Astrocyte of the cerebellum (primary cell): ENCODE measurements at places on chromosomes 5 and 9.

DNA sequence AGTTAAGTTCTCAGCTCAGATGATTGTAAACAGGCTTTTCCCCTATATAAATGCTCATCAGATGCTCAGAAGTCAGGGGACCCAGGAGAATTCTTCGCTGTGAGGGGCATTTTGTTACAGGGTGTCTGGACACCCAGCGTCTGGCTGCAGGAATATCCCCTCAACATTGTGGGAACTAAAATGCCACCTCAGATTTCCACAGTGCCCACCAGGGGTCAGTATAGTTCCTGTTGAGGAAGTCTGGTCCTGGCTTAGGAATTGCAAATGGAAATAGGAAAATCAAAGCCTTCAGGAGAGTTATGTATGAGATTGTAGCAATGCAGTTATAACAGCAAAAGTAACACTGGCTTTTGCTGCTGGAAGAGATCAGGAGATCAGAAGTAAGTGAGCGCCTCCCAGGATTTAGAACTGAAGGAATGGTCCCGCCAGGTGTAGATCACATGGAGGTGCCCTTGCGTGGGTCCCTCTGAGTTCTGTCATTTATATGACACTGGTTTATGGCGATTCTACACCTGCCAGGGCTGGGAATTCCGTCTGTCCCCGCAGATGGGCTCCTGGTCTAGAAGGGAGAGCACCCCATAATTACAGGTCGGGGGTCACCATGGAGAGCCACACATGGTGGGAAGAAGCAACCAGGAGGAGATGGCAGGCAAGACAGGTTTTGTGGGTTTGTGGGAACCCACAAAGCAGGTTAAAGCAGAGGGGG, 47.1 kb upstream of the CTSL start:
- peak; percentile 69 for DNase-seq

GRCh38 chr9:71446106-71446472, 322.2 kb downstream of the CEMIP2 start:
- DNase-seq, result no peak

GRCh38 chr5:89721931-89722330, 687.6 kb downstream of the CETN3 start:
- no peak for DNase-seq

DNA sequence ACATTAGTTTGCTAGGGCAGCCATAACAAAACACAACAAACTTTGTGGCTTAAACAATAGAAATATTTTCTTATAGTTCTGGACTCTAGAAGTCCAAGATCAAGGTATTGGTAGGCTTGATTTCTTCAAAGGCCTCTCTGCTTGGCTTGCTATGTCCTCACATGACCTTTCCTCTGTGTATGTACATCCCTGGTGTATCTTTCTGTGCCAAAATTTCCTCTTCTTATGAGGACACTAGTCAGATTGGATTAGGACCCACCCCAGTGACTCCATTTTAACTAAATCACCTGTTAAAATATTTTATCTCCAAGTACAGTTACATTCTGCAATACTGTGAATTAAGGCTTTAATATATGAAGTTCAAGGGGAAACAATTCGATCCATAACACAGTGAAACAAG, 168.9 kb upstream of the CCNH start:
- DNase-seq, result no peak

GRCh38 chr9:27489087-27489876, 34.8 kb upstream of the IFNK start:
- DNase-seq, result no peak

DNA sequence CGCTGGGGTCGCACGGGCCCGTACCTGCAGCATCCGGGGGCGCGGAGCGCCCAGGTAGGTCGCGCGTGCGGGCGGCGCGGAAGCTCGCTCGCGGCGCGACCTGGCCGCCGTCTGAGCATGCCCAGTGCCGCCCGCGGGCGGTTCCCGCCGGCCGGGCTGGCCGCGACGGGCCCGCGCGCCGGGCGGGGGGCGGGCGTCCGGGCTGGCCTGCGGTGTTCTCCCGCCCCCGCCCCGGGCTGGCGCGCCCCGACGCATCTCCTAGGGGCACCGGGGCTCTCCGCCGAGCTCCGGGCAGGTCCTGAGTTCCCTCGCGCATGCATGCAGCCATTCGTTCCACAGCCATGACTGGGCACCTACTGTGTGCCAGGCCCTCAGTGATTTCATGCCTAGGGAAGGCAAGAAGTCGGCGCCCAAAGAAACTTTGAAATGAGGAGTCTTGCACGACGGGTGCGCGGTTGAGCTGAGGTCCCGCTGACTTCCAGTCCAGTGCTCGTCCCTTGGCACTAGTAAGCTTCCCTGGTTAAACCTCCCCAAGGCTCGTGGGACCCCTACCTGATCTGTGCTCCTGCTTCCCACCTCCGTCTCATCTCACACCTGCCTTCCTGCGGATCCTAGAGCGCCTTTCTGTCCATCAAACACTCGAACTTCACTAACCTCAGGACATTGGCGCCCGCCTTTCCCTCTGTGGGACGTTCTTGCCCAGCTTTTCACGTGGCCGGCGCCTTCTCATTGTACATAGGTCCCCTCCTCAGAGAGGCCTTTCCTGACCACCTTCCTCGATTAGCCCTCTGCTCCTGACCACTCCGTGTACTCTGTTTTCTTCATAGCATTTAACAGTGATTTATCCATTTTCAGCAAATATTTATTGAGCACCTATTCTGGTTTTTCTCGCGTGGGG, at the start of gene PTPN3:
Gene PTPN3 (minus strand): TSS at position 113 of the 898 bp plus-strand sequence. CDS start 34,873 bp downstream, outside the sequence.
- no peak for DNase-seq

DNA sequence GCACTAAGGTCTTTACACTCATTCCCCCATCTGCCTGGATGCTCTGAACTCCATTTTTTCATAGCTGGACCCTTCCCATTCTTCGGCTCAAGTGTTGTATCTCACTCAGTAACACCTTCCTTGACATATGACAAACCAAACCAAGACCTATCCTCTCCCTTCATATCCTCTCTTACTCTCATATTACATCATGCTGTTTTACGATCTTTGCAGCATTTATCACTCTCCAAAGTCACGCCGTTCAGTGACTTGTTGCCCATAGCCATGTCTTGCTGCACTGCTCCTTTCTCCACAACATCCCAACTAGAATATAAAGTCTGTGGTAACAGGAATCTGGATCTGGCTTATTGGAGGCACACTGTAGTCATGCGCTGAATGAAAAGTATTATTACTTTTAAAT, 923.6 kb upstream of the DMAC1 start:
- DNase-seq, result no peak

- DNase-seq, result no peak
These were observed 25.1 kb downstream of the RAPGEF1 start for GRCh38 chr9:131714821-131715220.

GRCh38 chr5:164373876-164374275, 868.5 kb downstream of the MAT2B start:
- no peak for DNase-seq

- DNase-seq, result no peak
These were observed 396.9 kb downstream of the PDE4D start for GRCh38 chr5:59496524-59497134.

DNA sequence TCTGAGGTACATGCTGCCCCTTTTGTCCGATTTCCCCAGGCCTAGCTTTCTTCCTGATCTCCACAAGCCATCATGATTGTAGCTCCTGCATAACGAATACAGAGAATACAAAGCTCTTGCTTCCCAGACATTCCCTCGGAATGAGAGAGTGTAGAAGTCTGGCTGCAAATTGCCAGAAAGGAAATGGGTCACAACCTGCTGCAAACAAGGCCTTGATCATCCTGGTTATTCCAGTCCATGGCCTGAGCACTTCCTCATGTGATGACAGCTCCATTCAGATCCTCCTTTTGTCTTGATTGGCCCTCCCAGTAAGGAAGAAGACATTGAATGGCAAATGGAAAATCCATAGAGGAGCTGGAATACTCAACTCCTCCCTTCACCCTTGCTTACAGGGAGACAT, 136.0 kb upstream of the ADRA1B start:
- DNase-seq, result no peak

DNA sequence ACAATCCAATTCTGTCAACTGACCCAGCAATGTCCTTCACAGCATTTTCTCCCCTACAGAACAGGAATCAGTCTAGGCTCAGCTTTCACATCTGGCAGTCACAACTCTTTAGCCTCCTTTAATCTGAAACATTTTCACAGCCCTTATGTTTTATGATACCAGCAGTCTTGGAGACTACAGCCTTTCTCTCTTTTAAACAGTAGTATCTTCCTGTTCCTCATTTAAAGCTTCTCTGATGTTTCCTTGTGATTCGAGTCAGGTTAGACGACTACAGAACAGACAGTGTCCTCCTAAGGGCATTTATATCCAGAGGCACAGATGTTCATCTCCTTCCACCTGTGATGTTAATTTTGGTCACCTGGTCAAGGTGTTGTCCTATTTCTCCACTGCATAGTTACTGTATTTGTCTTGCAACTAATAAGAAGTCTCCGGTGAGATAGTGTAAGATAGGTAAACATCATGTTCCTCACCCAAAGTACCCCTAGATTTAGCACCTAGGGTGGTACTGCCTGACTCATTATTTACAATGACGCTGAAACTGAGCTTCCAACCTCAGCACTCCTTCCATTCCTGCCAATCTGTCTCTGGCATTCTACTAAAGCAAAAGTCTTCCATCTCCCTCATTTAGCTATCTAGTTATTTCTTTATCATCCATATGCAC, 20.7 kb downstream of the TTC39B start:
- DNase-seq, result no peak

- no peak for DNase-seq
These were observed 407.7 kb downstream of the SPOCK1 start for GRCh38 chr5:137091472-137091871.

- no peak for DNase-seq
These were observed 545.4 kb upstream of the TLE4 start for GRCh38 chr9:79026316-79026715.

DNA sequence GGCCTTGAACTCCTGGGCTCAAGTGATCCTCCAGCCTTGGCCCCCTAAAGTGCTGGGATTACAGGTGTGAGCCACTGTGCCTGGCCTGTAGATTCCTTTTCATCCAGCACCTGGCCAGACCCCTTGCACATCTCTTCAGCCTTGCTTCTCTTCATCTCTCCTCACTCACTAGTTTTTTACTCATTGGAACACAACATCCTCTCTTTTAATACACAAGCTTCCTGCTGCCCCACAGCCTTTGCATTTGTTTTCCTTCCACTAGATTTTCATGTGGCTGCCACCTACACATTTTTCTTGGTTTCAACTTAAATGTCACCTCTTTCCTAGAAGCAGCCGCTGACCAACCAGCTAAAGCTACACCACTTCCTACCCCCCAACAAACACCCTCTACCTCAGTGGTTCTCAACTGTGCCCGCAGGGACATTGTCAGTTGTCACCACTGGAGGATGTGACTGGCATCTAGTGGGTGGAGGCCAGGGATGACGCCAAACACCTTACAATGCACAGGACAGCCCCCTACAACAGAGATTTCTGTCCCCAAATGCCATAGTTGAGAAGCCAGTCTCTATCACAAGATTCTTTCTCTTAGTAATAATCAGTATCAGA, 33.7 kb downstream of the HAVCR1 start:
- no peak for DNase-seq

DNA sequence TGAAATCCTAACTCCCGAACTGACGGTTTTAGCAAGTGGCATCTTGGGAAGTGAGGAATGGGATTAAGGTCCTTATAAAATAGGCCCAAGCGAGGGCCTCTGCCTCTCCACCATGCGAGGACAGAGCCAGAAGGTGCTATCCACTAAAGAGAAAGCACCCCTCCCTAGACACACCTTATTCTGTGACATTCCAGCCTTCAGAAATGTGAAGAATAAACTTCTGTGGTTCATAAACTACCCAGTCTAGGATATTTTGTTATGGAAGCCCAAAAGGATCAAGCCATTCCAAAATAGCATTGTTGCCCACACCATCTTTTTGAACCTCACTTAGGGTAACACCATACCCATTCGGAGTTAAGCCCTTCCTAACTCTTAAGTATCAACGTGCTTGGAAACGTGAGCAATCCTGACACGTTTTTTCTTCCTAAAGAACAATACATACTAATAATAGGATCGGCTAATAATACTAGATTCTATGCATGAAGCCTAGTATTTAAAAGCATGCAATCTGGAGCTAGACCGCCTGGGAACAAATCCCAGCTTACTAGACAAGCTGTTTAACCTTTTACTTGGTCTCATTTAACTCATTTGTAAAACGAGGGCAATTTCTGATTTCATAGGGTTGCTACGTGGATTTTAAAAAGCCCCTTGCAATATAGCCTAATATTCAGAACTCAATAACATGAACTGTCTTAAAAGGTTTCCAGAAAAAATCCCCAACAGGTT, 1.1 kb upstream of the SMC2 start:
- no peak for DNase-seq

DNA sequence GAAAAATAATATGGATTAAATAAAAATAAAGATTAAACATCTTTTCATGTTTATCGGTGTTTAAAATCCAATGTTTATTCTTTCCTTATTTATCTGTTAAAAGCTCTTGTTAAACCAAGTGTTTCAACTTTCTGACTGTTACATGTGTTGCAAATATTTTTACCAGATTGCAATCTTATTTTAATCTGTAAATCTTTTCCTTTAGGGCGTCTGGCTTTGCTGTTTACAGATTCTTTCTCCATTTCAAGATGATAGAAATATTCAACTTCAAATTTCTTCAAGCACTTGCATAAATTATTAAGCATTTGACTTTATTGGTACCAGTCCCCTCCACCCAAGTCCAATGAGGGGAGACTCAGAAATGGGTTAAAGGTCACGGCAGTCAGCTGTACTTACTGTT, 16.9 kb upstream of the ABCA1 start:
- DNase-seq, result no peak

- DNase-seq, result no peak
These were observed 288.8 kb upstream of the ADAMTSL1 start for GRCh38 chr9:18185196-18185595.

DNA sequence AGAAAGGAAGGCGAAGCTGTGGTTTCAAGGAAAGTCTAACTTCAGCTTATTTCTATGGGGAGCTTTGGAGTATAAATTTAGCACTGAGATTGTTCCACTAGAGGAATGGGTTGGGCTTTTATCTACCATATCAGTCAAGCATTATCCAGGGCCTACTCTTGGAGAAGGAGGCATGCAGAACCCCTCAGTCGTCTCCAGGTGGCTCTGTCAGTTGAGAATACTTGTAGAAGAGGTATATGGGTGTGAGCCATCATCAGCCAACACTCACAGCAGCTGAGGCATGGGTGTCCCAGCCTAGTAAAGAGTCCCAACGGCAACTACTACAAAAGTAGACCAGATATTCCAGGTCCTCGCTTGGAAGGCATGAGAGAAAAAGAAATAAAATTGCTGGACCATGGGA, 548.5 kb upstream of the GRAMD2B start:
- DNase-seq, result no peak

DNA sequence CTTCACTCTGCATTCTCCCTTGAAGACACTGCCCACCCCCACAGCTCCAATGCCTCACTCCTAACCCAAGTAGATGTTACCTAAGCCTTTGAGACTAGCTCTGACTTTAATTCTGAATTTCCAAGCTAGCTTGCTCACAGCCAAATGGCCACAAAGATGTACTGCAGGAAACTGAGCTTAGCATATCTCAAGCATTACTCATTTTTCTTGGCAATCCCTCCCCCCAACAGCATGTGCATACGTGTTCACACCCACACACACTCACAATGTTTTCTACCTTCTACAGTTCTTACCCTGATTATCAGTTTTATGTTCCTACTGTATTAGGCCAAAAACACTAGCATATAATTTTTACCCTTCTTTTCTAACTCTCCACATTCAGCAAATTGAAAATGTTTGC, 13.7 kb upstream of the GRIA1 start:
- peak; percentile 38 for DNase-seq
